ENCODE measurements at places on chromosomes 13 and 19.
A peak's percentile ranks its signal among the peaks of the same experiment; 100 is the strongest.

DNA sequence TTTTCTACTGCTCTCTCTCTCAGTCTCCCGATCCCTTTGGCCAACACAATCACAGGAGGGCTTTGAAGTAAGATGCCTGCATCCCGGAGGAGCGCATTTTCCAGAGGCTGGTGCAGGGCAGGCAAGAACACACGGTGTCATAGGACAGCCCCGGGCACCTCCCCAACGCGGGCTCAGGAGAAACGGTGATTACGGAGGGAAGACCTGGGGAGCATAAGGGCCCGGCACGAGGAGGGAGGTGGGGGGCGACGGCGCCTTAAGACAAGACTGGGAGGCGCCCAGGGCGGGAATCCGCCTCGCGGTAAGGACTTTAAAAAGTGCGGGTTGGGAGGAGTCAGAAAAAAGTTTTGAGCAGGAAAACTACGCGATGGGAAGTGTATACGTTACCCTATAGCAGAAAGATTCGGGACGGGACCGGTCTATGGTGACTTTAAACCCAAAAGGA is 18.7 kb upstream of the ZNF888 start:
- DNase-seq: peak; percentile 2

GRCh38 chr19:46731007-46731501 is 14.1 kb upstream of the PRKD2 start:
- DNase-seq: no peak

GRCh38 chr13:36132376-36132775 is 1.2 kb upstream of the DCLK1 start:
- no peak for DNase-seq

DNA sequence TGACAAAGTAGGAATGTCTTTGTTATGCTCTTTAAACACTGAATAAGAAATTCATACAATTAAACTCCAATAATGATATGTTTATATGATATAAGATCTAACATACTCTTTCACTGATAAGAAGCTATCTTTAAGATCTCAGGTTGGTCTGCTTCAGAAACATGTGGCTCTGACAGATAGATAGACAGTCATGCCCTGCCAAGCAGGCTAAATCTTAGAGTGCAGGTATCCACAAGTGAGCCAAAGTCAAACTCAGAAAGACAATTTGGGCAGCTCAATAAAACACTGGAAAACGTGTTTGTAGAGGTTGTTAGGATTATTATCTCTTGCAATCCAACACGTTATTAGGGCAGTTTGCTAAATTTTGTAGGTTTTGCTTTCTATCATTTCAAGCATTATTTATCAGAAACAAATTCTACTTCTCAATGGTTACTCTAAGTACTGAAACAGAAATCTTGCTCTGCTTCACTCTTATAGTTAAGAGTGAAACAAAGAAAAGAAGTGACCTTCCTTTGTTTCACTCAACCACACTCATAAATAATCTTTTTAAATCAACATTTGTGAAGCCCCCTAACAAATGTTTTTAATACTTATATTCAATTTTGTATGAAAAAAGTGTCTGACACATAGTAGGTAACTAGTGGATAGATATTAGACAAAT is 1255.6 kb downstream of the DIAPH3 start:
- no peak for DNase-seq

GRCh38 chr13:24083141-24083540 is 77.4 kb upstream of the SPATA13 start:
- DNase-seq: no peak

DNA sequence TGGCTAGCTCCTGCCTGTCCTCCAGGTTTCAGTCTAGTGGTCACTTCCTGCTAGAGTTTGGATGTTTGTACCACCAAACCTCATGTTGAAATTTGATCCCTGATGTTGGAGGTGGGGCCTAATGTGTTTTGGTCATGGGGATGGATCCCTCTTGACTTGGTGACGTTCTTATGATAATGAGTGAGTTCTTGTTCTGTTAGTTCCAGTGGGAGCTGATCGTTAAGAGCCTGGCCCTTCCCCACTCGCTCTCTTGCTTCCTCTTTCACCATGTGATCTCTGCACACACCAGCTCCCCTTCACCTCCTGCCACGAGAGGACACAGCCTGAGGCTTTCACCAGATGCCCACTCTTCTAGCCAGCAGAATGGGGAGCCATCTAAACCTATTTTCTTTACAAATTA is 86.8 kb upstream of the SCEL start:
- no peak for DNase-seq

DNA sequence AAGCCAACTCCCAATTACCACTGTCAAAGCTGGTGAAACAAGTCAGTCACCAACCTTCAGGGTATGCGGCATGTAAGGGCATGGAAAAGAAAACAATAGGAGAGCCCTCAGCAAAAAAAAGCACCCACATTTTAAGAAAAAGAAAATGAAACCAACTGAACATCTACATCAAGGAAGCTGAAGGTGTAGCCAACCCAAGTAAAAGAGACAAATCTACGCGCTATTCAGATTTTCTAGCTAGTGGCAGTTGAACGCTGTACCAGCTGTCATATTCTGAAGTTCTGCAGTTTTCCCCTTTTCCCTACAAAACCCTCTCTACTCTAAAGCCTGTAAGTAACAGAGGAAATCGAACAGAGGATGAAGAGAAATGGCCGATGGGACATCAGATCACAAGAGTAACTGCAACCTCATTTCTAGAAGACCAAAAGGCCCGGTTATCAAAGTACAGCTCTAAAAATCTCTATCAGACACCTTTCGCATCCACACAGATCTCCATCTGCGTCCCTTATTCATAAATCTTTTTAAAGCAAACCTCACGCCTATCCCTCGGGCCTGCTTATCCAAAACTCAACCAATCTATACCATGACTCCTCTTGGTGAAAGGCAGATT is 1.4 kb downstream of the MYCBP2 start:
- DNase-seq: no peak

DNA sequence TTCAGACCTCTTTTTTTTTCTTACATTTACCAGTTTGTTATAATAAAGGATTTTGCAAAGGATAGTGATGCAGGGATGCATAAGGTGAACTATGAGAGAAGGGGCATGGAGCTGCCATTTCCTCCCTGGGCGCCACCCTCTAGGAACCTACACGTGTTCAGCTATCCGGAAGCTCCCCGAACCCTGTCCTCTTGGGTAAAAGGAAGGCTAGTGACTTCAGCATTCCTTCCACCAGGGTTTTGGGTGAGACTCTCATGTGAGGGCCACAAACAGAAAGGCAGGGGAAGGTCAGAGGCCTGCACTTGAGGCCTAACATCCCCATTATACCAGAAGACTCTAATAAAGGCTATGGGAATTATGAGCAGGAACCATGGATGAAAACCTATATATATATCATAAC is 57.3 kb downstream of the IFT88 start:
- no peak for DNase-seq

DNA sequence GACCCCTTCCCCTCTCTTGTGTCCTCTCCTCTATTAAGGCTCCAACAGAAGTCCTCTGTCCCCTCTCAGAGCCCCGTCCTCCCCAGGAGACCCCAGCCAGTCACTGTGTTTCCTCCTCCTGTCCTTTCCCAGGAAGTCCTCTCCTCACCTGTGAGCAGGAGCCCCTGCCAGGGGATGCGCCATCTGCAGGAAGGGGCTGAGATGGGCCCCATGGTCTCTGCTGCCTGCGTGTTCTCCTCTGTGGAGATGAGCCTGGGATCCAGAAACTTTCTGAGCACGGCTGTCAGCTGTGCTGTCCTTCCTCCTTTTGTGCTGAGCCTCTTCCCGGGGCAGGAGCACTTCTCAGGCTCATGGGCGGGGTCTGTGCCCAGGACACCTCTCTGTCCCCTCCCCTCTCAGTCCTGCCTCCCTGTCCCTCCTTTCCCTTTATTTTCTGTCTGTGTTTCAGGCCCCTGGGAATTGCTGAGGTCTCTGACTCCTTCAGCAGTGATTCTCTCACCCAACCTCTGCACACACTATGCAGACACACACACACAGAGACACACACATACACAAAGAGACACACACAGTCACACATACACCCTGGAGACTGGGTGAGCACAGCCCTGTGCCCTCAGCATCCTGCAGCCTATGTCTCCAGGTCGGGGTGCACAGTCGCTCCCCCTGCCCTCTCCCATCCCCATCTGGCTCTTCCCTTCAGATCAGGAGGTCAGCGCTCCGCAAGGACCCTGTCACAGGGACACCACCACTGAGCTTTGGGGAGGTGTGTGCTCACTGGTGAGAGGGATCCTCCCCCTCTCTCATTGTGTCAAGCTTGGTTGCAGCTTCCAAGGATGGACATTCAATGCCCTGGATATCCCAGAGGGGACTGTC is at the start of gene CEACAM8:
Gene CEACAM8, minus strand, starts transcription at position 308 of the 873 bp plus-strand sequence. Its CDS starts 96 bp downstream, at position 212.
- DNase-seq: no peak

- DNase-seq: no peak
Measured at GRCh38 chr13:58883405-58883804, 1251.9 kb downstream of the PCDH17 start.

DNA sequence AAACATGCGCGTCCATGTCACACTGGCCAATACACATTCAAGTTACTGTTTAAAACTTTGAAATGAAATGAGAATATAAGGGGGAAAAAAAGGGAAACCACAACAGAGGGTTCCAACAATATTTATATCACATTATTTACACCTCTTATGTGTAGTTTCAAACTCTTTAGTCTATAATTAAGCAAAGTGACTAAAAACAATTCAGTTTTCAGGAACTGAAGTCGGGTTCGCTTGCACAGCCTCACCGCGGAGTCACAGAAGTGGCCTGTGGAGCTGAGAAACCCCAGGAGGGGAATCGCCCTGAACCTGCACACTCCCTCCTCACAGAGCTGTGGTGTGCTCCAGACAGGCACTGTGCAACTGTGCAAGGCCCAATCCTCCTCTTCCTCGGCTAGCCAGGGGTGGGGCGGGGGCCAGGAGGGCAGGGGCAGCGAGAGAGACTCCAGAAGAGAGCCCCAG is 75.9 kb downstream of the STK24 start:
- DNase-seq: no peak

DNA sequence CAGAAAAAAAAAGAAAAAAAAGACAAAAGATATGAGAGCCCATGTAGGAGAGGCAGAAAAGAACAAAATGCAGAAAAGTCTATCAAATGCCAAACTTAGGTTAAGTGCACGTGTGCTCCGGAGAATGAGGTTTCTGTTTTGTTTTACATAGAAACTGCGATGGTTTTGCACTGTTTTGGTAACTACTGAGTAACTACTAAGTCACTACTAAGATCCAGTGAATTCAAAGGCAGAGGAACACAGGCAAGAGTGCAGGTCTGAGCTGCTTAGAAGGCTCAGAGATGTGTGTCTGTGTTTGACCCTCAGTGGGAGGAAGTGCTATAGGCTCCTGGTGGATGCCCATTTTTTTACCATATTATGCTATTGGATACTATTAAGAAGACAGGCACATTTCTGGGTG is 299.3 kb downstream of the NDFIP2 start:
- DNase-seq: no peak

- DNase-seq: no peak
Measured at GRCh38 chr13:48393698-48394085, 19.2 kb downstream of the LPAR6 start.

GRCh38 chr13:113759525-113760137 is 605 bp downstream of the TMEM255B start:
- no peak for DNase-seq

DNA sequence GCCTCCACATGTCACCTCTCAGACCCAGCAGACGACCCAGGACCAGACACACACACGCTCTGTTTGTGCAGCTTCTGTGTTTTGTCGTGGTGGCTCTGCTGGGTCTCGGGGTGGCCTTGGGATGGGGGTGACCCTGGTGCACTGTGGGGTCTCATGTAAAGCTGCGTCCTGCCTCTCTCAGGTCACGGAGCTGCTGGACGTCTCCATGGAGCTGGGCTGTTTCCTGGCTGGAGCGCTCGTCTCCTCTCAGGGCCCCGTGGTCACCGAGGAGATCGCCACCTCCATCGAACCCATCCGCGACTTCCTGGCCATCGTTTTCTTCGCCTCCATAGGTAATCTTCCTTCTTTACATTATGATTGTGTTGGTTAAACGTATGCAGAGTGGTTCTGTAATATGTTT is 45.4 kb upstream of the TFDP1 start:
- no peak for DNase-seq

GRCh38 chr19:18502246-18502637 is 19.6 kb downstream of the ELL start:
- DNase-seq: no peak

DNA sequence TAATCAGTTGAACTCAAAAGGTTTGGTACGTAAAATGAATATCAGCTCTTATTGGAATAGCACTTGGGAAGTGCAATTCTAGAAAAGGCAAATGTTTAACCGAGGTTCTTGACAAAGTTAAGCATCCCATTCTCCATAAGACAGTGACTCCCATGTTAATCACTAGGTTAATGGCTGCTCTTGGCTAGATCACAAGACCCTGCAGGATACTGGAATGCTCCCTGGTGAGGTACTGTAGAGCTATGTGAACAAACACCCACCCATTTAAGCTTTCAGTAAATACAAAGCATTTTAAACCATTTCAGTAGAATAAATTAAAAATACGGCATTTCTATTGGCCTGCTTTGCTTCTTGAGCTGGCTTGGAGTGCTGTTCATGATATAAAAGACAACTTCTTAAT is 56.5 kb downstream of the TDRD3 start:
- DNase-seq: no peak

GRCh38 chr19:51664997-51665396 is 18.4 kb upstream of the SIGLEC14 start:
- no peak for DNase-seq

- DNase-seq: no peak
Measured at GRCh38 chr13:35664747-35665146, 188.3 kb upstream of the MAB21L1 start.

DNA sequence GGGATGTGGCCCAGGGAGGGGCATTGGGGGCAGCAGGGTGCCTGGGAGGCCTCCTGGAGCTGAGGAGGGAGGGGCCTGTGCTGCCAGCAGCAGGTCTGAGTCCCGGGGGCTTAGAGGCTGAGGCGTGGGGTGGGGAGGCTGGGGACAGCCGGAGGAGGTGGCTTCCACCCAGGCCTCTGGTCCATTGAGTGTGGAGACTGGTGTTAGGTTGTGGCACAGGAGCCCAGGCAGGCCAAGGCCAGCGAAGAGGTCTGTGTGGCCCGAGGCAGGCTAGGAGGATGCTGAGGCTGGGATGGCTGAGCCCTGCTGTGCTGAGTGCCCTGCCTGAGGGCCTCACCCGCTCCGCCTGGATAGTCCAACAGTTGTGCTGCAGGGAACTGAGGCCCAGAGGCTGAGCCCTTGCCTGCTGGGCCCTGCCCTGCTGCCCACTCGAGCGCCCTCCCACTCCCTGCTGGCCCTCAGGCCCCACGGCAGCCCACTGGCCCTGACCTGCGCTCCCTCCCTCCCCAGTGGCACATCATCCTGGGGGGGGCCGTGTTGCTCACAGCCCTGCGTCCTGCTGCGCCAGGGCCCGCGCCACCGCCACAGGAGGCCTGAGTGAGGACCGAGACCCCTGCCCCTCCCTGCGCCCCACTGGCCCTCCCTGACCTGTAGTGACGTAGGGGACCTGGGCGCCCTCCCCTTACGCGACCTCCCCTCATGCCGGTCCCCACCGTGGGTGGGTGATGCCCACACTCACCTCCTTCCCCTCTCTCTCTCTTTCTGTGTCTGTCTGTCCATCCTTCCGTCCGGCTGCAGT is 4.9 kb upstream of the GARIN5A start:
- DNase-seq: no peak

- no peak for DNase-seq
Measured at GRCh38 chr13:92137520-92137919, 739.1 kb downstream of the GPC5 start.

- DNase-seq: no peak
Measured at GRCh38 chr19:44984005-44984404, 17.3 kb upstream of the RELB start.

- DNase-seq: no peak
Measured at GRCh38 chr19:14968247-14968646, 11.4 kb downstream of the SLC1A6 start.

- DNase-seq: no peak
Measured at GRCh38 chr13:114106991-114107685, 25.3 kb downstream of the RASA3 start.

GRCh38 chr13:52617070-52618060 is 24.9 kb upstream of the HNRNPA1L2 start:
- peak; percentile 67 for DNase-seq
